Vagina (tissue), 2 donors: ENCODE measurements at places on chromosomes 1 and 21.
A peak's percentile ranks its signal among the peaks of the same experiment; 100 is the strongest.

DNA sequence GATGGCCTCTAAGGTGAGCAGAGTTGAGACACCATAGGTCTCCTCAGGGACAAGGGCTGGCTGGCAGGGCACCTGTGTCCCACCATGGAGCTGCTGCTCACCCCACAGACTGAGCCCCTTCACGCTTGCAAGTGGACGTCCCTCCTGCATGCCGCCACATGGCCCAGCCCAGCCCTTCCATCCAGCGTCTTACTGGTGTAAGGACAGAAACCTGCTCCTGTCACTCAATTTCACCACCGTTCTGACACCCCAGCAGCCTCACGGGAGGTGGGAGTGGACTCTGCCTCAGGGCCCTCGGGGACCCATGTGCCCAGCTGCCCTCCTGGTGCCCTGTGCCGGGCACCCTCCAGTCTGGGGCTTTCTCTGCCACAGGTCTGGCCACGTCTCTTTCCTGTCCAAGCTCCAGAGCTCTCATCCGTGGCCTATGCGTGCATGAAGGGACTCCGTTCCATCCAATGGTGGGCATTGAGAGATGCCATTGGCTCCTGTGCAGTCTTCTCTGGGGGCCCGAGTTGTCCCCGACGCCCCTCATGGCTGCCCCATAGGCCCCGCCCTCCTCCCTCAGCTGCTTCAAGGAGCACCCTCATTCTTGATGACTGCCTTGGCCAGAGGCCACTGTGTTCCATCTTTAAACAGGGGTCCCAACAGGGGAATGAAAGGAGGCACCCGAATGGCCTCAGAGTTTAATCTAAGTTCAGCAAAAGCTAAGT is 42.6 kb upstream of the COL6A1 start:
- no peaks in the 10 kb centered on the region for H3K27me3 ChIP-seq
- H3K4me1 ChIP-seq: no peaks in the 10 kb centered on the region
- no peaks in the 10 kb centered on the region for H3K36me3 ChIP-seq
- DNase-seq: no peak
- no peak overlapping the region for H3K4me3 ChIP-seq
- H3K27ac ChIP-seq: no peak overlapping the region

DNA sequence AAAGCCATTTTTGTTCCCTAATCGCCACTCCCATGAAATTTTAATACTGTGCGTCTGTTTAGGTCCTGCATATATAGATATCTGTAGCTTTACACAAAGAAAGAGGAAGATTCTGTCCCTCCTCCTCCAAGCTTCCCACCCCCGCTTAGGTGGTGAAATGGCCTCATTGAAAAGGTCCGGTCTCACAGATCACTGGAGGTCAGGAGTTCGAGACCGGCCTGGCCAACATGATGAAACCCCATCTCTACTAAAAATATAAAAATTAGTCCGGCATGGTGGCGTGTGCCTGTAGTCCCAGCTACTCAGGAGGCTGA is 20.9 kb downstream of the SLC2A7 start:
- DNase-seq: no peak
- H3K4me3 ChIP-seq: no peak overlapping the region

- no peaks in the 10 kb centered on the region for H3K36me3 ChIP-seq
- H3K27me3 ChIP-seq: no peaks in the 10 kb centered on the region
- no peaks in the 10 kb centered on the region for H3K4me1 ChIP-seq
Measured at GRCh38 chr1:101257500-101258325, 20.9 kb downstream of the S1PR1 start.

- H3K27me3 ChIP-seq: no peaks in the 10 kb centered on the region
- no peak overlapping the region for H3K4me3 ChIP-seq
- no peak overlapping the region for H3K27ac ChIP-seq
- DNase-seq: peak; percentile 91
- peaks cover 21% of the 10 kb centered on the region for H3K4me1 ChIP-seq
Measured at GRCh38 chr1:16607433-16607851, 5.9 kb downstream of the NBPF1 start.

GRCh38 chr1:201137579-201138310 is 10.8 kb upstream of the ASCL5 start:
- no peak overlapping the region for H3K4me3 ChIP-seq
- no peak for DNase-seq
- peak overlapping the region; percentile 71 for H3K27ac ChIP-seq
- H3K36me3 ChIP-seq: no peaks in the 10 kb centered on the region
- H3K4me1 ChIP-seq: peaks cover 34% of the 10 kb centered on the region
- H3K27me3 ChIP-seq: no peaks in the 10 kb centered on the region

GRCh38 chr1:234531151-234531635 is 52.2 kb upstream of the TARBP1 start:
- H3K4me3 ChIP-seq: peak overlapping the region; percentile 29
- no peaks in the 10 kb centered on the region for H3K27me3 ChIP-seq

DNA sequence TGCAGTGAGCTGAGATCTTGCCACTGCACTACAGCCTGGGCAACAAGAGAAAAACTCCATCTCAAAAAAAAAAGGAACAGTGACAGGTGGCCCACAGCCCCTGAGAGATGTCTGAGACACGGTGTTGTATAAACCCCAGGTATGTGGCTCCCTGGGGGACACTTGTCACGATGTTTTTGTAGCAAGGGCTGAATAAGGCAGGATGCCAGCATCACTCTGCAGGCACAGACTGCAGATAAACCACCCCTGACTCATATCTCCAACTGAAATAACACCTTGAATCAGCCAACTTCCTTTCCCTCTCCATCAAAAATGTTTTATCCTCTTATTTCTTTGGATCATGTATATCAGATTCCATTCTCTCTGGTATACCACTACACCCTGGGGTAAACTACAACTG is 52.5 kb downstream of the NMNAT2 start:
- no peaks in the 10 kb centered on the region for H3K27me3 ChIP-seq
- no peaks in the 10 kb centered on the region for H3K4me1 ChIP-seq
- H3K4me3 ChIP-seq: no peak overlapping the region
- no peak overlapping the region for H3K27ac ChIP-seq

- no peak overlapping the region for H3K4me3 ChIP-seq
- no peak overlapping the region for H3K27ac ChIP-seq
- no peaks in the 10 kb centered on the region for H3K36me3 ChIP-seq
- H3K4me1 ChIP-seq: no peaks in the 10 kb centered on the region
Measured at GRCh38 chr1:188295157-188295556, 1466.4 kb downstream of the PLA2G4A start.

GRCh38 chr1:5526385-5526750 is 465.9 kb downstream of the NPHP4 start:
- H3K4me1 ChIP-seq: no peaks in the 10 kb centered on the region
- H3K27ac ChIP-seq: no peak overlapping the region
- DNase-seq: no peak
- no peaks in the 10 kb centered on the region for H3K27me3 ChIP-seq

DNA sequence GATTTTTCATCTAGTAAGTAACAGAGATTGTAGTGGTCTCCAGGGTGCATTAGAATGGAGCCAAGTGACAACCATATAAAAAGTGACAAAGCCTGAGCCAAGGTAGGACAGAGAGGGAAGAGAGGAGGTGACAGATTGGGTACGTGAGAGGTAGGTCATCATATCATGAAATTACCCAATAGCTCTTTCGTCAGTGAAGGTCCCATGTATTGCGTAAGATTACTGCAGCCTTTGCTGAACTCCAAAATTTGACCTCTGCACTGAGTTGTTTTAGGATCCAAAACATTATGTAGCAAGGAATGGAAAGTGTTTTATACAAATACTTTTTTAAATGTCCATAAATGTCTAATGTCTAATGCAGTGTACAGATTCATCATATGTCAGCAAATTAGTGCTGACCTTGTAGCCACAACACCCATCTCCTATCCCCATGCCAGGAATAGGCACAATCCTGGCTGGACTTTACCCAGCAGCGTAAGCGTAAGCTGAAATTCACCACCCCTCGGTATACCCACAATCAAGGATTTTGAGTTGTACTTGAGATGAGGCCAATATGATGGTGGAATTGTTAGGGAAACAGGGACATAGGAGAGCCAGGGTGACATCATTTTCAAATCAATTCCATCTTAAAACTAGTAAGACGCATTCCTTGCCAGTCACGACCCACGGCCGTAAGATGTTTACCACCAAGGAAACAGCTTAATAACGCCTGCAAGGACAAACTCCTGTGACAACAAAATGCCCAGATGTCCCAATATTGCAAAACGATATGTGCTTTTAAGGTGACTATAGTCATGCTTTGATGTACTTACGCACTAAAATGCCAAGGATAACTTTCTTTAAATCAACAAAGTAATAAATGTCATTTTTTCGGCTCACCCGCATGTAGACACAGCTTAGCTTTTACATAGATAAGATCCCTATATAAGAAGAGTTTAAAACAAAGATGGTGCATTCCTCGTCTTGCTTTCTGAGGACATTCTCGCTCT is 38.1 kb upstream of the GREM2 start:
- H3K27ac ChIP-seq: no peak overlapping the region
- no peaks in the 10 kb centered on the region for H3K36me3 ChIP-seq
- H3K4me3 ChIP-seq: no peak overlapping the region

DNA sequence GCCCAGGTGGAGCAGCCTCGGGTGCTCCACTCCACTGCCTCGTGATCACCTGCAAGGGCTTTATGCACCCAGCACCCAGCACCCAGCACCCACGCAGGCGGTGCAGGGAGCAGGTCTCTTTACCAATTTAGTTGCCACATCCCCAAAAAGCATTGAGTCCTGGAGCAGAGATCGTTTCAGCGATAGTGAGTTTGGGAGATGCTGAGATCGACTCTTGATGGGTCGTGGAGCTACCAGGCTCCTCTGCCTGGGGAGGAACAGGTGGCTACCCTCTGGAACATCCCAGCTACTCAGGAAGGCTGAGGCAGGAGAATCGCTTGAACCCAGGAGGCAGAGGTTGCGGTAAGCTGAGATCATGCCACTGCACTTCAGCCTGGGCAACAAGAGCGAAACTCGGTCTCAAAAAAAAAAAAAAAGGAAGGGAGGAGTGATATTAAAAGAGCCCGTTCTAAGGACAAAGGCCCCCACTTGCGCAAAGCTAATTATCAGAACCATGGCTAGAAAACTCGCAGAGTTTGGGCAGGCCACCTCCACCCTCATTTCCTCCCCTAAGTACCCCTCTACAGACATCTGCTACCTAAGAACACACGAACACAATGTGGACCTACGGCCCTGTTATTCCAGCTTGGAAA is 106.5 kb upstream of the SLC45A1 start:
- H3K27ac ChIP-seq: no peak overlapping the region
- peaks cover under 1% of the 10 kb centered on the region for H3K4me1 ChIP-seq
- no peak for DNase-seq
- H3K27me3 ChIP-seq: no peaks in the 10 kb centered on the region
- H3K4me3 ChIP-seq: no peak overlapping the region
- H3K36me3 ChIP-seq: no peaks in the 10 kb centered on the region

GRCh38 chr1:228362141-228362883 is 44.3 kb downstream of the TRIM11 start:
- no peak for DNase-seq
- no peaks in the 10 kb centered on the region for H3K27me3 ChIP-seq
- no peaks in the 10 kb centered on the region for H3K36me3 ChIP-seq

DNA sequence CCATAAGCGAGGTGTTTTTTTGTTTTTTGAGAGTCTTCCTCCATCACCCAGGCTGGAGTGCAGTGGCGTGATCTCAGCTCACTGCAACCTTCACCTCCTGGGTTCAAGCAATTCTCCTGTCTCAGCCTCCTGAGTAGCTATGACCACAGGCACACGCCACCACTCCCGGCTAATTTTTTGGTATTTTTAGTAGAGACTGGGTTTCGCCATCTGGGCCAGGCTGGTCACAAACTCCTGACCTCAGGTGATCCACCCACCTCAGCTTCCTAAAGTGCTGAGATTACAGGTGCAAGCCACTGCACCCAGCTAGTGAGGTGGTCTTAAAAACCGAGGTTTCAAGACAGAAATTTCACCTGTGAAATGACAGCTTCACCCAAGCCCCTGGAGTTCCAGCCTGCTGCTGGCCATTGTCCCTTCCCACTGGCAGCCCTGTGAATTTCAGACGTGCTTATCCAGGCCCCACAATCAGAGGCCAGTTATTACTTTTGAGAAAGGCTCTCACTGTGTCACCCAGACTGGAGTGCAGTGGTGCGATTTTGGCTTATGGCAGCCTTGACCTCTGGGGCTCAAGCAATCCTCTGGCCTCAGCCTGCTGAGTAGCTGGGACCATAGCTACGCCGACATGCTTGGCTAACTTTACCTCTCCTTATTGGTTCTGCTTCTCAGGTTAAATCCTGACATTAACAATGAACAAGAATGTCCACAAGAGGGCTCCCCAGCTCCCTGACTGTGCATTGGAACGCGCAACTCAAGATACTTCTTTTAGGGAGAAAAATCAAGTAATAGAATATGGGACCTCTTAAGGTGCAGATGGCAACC is 19.4 kb downstream of the ENO1 start:
- no peak overlapping the region for H3K27ac ChIP-seq
- H3K27me3 ChIP-seq: no peaks in the 10 kb centered on the region
- peaks cover 64% of the 10 kb centered on the region for H3K36me3 ChIP-seq
- DNase-seq: no peak
- peaks cover 13% of the 10 kb centered on the region for H3K4me1 ChIP-seq
- no peak overlapping the region for H3K4me3 ChIP-seq

GRCh38 chr1:224929335-224930237 is at the start of gene DNAH14:
Gene DNAH14 (plus strand): TSS chr1:224929675. CDS start chr1:224952703, 23,028 bp downstream.
- H3K4me1 ChIP-seq: peaks cover 4% of the 10 kb centered on the region
- H3K4me3 ChIP-seq: peak within 1 kb of the TSS; percentile 71
- peak within 1 kb of the TSS; percentile 50 for H3K27ac ChIP-seq
- H3K27me3 ChIP-seq: no peaks in the 10 kb centered on the region
- no peaks in the 10 kb centered on the region for H3K36me3 ChIP-seq

DNA sequence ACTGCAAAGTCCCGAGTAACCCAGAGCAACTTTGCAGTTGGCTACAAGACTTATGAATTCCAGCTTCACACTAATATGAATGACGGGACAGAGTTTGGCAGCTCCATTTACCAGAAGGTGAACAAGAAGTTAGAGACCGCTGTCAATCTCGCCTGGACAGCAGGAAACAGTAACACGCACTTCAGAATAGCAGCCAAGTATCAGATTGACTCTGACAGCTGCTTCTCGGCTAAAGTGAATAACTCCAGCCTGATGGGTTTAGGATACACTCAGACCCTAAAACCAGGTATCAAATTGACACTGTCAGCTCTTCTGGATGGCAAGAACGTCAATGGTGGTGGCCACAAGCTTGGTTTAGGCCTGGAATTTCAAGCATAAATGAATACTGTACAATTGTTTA is 66.8 kb downstream of the ACBD6 start:
- DNase-seq: no peak
- no peak overlapping the region for H3K27ac ChIP-seq
- H3K4me1 ChIP-seq: peaks cover 5% of the 10 kb centered on the region
- H3K27me3 ChIP-seq: no peaks in the 10 kb centered on the region

GRCh38 chr1:49626472-49626871 is 397.3 kb downstream of the AGBL4 start:
- no peak for DNase-seq
- H3K27me3 ChIP-seq: no peaks in the 10 kb centered on the region
- no peaks in the 10 kb centered on the region for H3K4me1 ChIP-seq
